ENCODE measurements at places on chromosomes 5 and 9.

GRCh38 chr9:105828596-105829213 lies 134.4 kb downstream of the TMEM38B start:
- no peak overlapping the region for H3K4me3 ChIP-seq
- DNase-seq, result no peak
- no peak overlapping the region for H3K27ac ChIP-seq
- no peaks in the 10 kb centered on the region for H3K36me3 ChIP-seq
- H3K27me3 ChIP-seq, result no peaks in the 10 kb centered on the region

- no peaks in the 10 kb centered on the region for H3K36me3 ChIP-seq
- no peak overlapping the region for H3K4me3 ChIP-seq
- H3K27ac ChIP-seq, result no peak overlapping the region
- DNase-seq, result peak; percentile 44
Measured at GRCh38 chr9:133513214-133514100, 11.3 kb downstream of the MYMK start.

DNA sequence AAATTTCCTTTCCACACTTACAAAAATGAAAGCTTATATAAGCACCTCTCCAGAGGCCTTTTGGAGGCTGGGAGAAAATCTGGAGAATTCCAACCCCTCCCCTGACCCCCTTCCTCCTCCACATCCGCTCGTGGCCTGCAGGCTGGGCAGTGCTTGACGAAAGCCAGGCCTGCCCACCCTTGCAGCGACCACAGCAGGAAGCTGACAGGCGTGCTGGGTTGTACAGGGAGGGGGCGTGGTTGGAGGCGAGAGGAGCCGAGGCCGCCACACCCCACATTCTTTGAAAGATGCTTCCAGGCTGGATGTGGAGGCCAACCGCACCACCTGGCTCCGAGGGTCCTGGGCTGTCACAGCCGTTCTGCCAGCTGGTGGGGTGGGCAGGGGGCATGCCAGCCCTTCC lies 47.8 kb upstream of the IER5L start:
- no peaks in the 10 kb centered on the region for H3K36me3 ChIP-seq
- H3K4me1 ChIP-seq, result peaks cover 15% of the 10 kb centered on the region
- no peak overlapping the region for H3K4me3 ChIP-seq
- no peaks in the 10 kb centered on the region for H3K27me3 ChIP-seq
- DNase-seq, result peak; percentile 93
- no peak overlapping the region for H3K27ac ChIP-seq

DNA sequence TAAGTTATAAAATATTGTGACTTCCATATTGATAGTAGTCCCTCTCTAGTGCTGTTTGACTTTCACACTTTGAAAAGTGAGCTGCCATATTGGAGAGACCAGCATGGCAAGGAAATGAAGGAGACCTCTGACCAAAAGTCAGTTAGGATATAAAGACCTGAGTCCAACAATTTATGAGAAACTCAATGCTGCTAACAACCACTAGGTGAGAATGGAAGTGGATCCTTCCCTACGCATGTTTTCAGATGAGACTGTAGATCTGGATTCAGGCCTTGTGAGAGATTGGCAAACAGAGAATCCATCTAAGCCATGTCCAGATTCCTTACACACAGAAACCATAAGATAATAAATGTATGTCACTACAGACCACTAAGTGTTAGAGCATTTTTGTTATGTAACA lies 81.6 kb downstream of the CTNND2 start:
- no peaks in the 10 kb centered on the region for H3K4me1 ChIP-seq
- no peak overlapping the region for H3K27ac ChIP-seq

GRCh38 chr9:126057121-126057825 lies 269.4 kb upstream of the MVB12B start:
- H3K4me1 ChIP-seq, result no peaks in the 10 kb centered on the region
- H3K36me3 ChIP-seq, result no peaks in the 10 kb centered on the region
- DNase-seq, result no peak
- no peak overlapping the region for H3K4me3 ChIP-seq
- H3K27ac ChIP-seq, result no peak overlapping the region

- no peak overlapping the region for H3K4me3 ChIP-seq
- H3K4me1 ChIP-seq, result no peaks in the 10 kb centered on the region
- no peak for DNase-seq
Measured at GRCh38 chr5:135635451-135635850, 56.7 kb upstream of the CXCL14 start.

DNA sequence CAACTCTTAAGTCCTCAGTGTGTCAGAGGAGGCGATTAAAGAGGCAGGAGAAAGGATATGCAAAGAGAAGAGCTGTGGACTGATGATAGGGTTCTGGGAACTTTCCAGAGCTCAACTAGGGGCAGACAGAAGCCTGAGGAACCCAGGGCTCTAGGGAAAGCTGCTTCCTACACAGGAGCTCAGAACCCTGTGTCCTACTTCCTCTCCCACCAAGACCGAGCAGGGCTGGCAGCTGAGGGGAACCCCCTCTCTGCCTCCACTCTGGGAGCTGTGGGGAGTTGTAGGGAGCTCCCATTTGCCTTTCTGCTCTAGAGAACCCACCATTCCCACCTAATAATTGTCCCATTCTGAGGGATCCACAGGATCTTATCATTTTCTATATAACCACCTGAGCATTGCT lies 674.3 kb downstream of the ACTL7B start:
- H3K4me1 ChIP-seq, result peaks cover 7% of the 10 kb centered on the region
- no peak overlapping the region for H3K4me3 ChIP-seq
- no peak overlapping the region for H3K27ac ChIP-seq
- H3K27me3 ChIP-seq, result no peaks in the 10 kb centered on the region

DNA sequence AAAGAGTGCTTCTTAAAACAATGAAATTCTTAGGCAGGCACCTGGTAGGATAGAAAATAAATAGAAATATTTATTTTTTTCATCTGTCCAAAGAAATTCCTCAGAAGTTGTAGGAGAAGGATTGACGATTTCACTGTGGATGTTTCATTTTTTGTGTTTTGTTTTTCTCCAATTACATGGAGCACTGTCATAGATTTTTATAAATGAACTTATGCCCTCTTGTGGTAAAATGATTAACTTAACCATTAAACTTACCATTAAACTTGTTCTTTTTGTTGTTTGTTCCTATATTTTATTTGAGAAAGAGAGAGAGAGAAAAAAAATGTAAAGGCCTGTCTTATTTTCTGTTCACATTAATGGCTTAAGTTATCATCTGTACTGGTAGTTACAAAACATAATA lies 339.2 kb downstream of the PRR16 start:
- no peak for DNase-seq
- peak overlapping the region; percentile 32 for H3K4me3 ChIP-seq
- H3K27ac ChIP-seq, result no peak overlapping the region
- H3K27me3 ChIP-seq, result no peaks in the 10 kb centered on the region
- H3K4me1 ChIP-seq, result peaks cover 12% of the 10 kb centered on the region

DNA sequence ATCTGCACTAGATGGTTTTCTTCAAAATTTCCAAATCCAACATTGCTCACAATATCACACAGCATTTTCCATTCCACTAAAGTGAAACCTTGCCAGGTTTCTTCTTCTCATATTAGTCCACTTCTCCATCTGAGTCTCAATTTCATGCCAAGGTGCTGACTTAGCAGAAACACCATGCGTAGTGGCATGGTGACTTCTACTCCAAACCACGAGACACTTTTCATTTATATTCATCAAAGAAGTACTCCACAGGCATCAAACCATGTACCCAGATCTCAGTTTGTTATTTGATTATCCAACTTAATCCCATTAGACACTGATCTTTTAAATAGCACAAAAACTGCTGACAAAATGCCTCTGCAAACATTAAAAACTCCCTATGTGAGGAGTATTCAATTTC lies 233.4 kb upstream of the ITGA1 start:
- no peak overlapping the region for H3K4me3 ChIP-seq
- H3K27me3 ChIP-seq, result no peaks in the 10 kb centered on the region
- H3K27ac ChIP-seq, result no peak overlapping the region
- no peak for DNase-seq
- no peaks in the 10 kb centered on the region for H3K4me1 ChIP-seq
- H3K36me3 ChIP-seq, result no peaks in the 10 kb centered on the region

GRCh38 chr5:143657647-143658285 lies 154.2 kb upstream of the HMHB1 start:
- no peaks in the 10 kb centered on the region for H3K27me3 ChIP-seq
- H3K36me3 ChIP-seq, result no peaks in the 10 kb centered on the region

GRCh38 chr9:129494113-129494789 lies 126.7 kb downstream of the C9orf50 start:
- DNase-seq, result peak; percentile 63
- no peaks in the 10 kb centered on the region for H3K36me3 ChIP-seq
- H3K4me3 ChIP-seq, result no peak overlapping the region
- no peaks in the 10 kb centered on the region for H3K27me3 ChIP-seq
- H3K27ac ChIP-seq, result no peak overlapping the region

DNA sequence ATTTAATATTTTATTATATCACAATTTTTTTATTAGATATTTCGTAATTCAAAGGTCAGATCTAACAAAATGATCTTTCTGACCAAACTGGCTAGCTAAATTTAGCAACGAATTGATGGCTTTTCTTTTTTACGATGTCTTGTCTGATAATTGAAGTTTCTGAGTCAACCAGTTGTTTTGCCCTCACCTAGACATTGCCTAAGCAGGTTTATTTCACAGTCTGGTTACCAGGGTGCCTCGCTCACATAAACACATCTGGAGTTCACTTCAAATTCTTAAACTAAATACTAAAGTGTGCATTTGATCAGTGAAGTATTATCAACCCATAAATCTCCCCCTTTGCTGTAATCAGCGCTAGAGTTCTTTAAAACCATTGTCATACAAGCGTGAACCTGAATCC lies 448.3 kb downstream of the TLE4 start:
- H3K4me1 ChIP-seq, result no peaks in the 10 kb centered on the region
- H3K27me3 ChIP-seq, result no peaks in the 10 kb centered on the region
- no peaks in the 10 kb centered on the region for H3K36me3 ChIP-seq
- H3K4me3 ChIP-seq, result no peak overlapping the region
- H3K27ac ChIP-seq, result no peak overlapping the region

- peak; percentile 83 for DNase-seq
- H3K27ac ChIP-seq, result peak overlapping the region; percentile 99
- H3K27me3 ChIP-seq, result no peaks in the 10 kb centered on the region
- H3K36me3 ChIP-seq, result no peaks in the 10 kb centered on the region
Measured at GRCh38 chr9:4298255-4299004, 1.4 kb downstream of the GLIS3 start.

GRCh38 chr5:56195016-56195415 lies 38.1 kb downstream of the ANKRD55 start:
- no peak overlapping the region for H3K4me3 ChIP-seq
- H3K27ac ChIP-seq, result no peak overlapping the region
- H3K27me3 ChIP-seq, result no peaks in the 10 kb centered on the region
- DNase-seq, result peak; percentile 22
- H3K36me3 ChIP-seq, result no peaks in the 10 kb centered on the region

All from osteoblast (primary cell).